Breast epithelium (tissue), 4 donors: ENCODE measurements at places on chromosomes 3 and 15. TPM values are rescaled to one million over a fixed set of nuclear protein-coding genes. Genes with fewer than 3 reads are reported as not detected.

The RLBP1 gene
- not detected for total RNA-seq

The LEKR1 gene
- 2.3 TPM for total RNA-seq

DNA sequence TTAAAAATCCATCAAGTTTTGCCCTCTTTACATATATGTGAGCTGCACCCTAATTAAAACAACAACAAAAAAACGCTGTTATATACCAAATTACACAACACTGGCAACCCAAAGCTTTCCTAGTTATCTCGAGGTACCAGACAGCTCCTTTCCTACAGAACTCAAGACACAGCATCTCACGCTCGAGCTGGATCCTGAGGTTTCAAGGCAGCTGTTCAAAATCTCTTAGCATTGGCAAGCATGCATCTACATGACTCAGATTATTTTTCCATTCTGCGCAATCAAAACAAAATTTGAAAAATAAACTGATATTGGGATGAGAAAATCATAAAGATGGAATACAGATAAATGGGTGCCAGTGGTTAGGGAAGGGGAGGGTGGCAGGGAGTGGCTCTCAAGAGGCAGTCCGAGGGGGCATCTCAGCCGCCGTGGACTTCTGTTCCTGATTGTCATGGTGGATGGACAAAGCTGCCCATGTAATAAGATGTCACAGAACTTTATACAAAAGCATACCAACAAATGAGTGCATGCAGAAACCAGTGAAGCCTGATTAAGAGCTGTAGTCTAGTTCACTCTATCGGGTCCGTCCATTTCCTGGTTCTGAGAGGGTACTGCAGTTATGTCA is 91.5 kb downstream of the ADAMTS17 start:
- H3K36me3 ChIP-seq, result no peaks in the 10 kb centered on the region
- no peaks in the 10 kb centered on the region for H3K27me3 ChIP-seq
- DNase-seq, result no peak

The SLC38A3 gene
- 2.5 TPM for total RNA-seq

- no peak overlapping the region for H3K4me3 ChIP-seq
- H3K27me3 ChIP-seq, result no peaks in the 10 kb centered on the region
- no peaks in the 10 kb centered on the region for H3K36me3 ChIP-seq
- no peak overlapping the region for H3K27ac ChIP-seq
- no peaks in the 10 kb centered on the region for H3K4me1 ChIP-seq
Observed at GRCh38 chr3:43870120-43870519, 179.4 kb downstream of the ABHD5 start.

DNA sequence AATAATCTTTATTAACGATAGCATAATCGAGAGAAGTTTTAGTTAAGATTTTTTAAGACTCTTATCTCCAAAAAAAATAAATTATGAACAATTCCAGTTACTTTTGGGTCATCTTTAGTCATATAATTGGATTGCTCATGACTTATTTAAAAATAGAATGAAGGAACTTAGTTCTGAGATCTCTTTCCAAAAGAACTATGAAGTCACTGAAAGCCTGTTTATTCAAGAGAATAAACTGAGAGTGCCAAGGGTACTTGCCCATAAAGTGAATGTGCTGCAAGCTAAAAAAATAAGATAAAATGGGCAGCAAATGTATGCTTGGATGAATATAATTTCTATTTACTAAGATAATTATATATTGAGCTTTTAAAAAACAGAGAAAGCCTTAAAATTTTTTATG is 176.5 kb upstream of the PLSCR5 start:
- no peaks in the 10 kb centered on the region for H3K27me3 ChIP-seq
- no peaks in the 10 kb centered on the region for H3K36me3 ChIP-seq
- H3K4me3 ChIP-seq, result no peak overlapping the region

DNA sequence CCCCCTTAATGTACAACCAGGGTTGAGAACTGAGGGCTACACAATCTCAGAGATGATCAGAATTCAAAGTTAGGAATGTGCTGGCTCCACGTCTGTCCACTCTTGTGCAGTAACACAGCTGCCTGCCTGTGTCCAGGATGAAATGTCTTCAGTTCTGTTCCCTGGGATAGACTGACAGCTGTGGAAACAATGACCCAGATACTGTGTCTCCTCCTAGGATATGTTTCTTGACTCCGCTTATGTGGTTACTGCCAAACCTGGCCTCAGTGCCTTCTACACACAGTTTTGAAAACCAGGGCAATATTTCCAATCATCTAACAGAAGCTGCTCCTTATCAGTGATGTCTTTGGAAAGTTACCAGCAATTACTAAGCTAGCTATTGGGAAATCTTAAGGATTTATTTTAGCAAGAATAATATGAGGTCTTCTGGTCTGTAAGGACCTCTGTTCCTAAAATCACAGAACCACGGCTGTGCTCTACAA is 67.6 kb downstream of the NOX5 start:
- H3K27me3 ChIP-seq, result no peaks in the 10 kb centered on the region
- no peak for DNase-seq
- no peaks in the 10 kb centered on the region for H3K36me3 ChIP-seq
- H3K4me3 ChIP-seq, result no peak overlapping the region

DNA sequence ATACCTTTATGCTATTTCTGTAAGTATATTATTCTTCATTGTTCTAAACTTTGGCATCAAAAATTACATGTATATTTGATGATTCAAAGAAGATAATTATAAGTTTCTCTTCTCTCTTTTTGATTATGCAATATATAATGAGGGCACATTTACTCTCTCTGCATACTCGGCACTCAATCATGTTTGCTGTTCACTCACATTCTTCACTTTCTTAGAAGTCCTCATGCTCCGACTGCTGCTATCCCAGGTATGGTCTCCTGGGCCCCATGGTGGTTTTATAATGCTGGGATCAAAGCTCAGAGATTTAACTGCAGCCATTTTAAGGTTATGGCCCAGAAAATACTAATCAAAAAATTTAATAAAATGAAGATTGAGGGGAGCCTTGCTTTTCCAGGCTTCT is 529.7 kb upstream of the IL12A start:
- H3K4me3 ChIP-seq, result no peak overlapping the region
- H3K27me3 ChIP-seq, result no peaks in the 10 kb centered on the region
- H3K27ac ChIP-seq, result no peak overlapping the region

The MEIS2 gene
- total RNA-seq, result 18.2 TPM

The CYP8B1 gene
- not detected for total RNA-seq

DNA sequence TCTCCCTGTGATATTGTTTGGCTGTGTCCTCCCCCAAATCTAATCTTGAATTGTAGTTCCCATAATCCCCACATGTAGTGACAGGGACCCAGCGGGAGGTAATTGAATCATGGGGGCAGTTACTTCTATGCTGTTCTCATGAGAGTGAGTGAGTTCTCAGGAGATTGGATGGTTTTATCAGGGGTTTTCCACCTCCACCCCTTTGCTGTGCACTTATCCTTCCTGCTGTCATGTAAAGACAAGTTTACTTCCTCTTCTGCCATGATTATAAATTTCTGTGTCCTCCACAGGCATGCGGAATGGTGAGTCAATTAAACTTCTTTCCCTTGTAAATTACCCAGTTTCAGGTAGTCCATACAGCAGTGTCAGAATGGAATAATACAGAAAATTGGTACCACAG is 24.7 kb downstream of the TUSC7 start:
- H3K27ac ChIP-seq, result no peak overlapping the region
- DNase-seq, result no peak
- H3K4me3 ChIP-seq, result no peak overlapping the region
- no peaks in the 10 kb centered on the region for H3K27me3 ChIP-seq
- no peaks in the 10 kb centered on the region for H3K36me3 ChIP-seq

DNA sequence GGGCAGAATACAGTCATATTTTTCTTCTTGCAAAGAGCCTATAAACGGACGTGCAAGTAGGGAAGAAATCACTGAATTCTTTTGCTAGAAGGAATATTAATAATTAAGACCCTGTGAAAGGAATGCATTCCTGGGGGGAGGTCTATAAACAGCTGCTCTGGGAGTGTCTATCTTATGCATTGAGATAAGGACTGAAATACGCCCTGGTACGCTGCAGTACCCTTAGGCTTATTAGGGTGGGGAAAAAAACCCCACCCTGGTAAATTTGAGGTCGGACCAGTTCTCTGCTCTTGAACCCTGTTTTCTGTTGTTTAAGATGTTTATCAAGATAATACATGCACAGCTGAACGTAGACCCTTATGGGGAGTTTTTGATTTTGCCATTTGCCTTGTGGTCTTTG is 100.0 kb upstream of the KBTBD8 start:
- no peaks in the 10 kb centered on the region for H3K4me1 ChIP-seq
- no peaks in the 10 kb centered on the region for H3K27me3 ChIP-seq
- H3K36me3 ChIP-seq, result no peaks in the 10 kb centered on the region
- DNase-seq, result no peak

DNA sequence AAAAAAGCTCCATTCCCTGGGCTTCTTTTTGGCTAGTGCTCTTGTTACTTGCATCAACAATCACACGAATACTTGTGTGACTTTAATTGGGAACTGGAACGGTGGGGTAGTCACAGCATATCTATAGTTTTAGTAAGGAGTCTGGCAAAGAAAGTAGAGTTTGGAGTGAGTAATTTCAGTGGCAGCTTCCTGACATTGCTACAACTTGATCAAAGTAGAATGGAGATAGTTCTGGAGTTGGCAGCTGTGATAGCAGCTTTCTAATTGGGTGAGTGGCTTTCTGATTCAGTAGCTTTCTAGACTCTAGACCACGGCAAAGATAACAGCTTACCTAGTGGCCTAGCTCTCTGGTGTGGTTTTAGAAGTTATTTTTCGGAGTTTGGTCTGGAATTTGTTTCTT is 475.0 kb downstream of the TUSC7 start:
- H3K4me1 ChIP-seq, result no peaks in the 10 kb centered on the region
- no peak for DNase-seq

- no peaks in the 10 kb centered on the region for H3K27me3 ChIP-seq
- H3K27ac ChIP-seq, result no peak overlapping the region
- no peak overlapping the region for H3K4me3 ChIP-seq
- no peaks in the 10 kb centered on the region for H3K36me3 ChIP-seq
Observed at GRCh38 chr15:53681056-53681455, 78.4 kb downstream of the WDR72 start.

- no peaks in the 10 kb centered on the region for H3K36me3 ChIP-seq
- peak overlapping the region; percentile 28 for H3K27ac ChIP-seq
- no peak overlapping the region for H3K4me3 ChIP-seq
- no peaks in the 10 kb centered on the region for H3K27me3 ChIP-seq
- no peak for DNase-seq
Observed at GRCh38 chr3:30457726-30458125, 148.7 kb upstream of the TGFBR2 start.

- H3K4me3 ChIP-seq, result no peak overlapping the region
- H3K27ac ChIP-seq, result no peak overlapping the region
- H3K27me3 ChIP-seq, result no peaks in the 10 kb centered on the region
- no peak for DNase-seq
- no peaks in the 10 kb centered on the region for H3K4me1 ChIP-seq
Observed at GRCh38 chr3:134939978-134940377, 144.9 kb downstream of the EPHB1 start.

The GRM7 gene
- total RNA-seq, result 1.1 TPM

- no peaks in the 10 kb centered on the region for H3K27me3 ChIP-seq
- H3K4me3 ChIP-seq, result no peak overlapping the region
- no peaks in the 10 kb centered on the region for H3K36me3 ChIP-seq
Observed at GRCh38 chr3:140207541-140207940, 272.6 kb downstream of the CLSTN2 start.

GRCh38 chr3:111690242-111690641 is 95.1 kb upstream of the ZBED2 start:
- H3K4me1 ChIP-seq, result no peaks in the 10 kb centered on the region
- H3K4me3 ChIP-seq, result no peak overlapping the region
- no peaks in the 10 kb centered on the region for H3K27me3 ChIP-seq

- H3K27ac ChIP-seq, result peak overlapping the region; percentile 66
- H3K27me3 ChIP-seq, result no peaks in the 10 kb centered on the region
- H3K4me3 ChIP-seq, result no peak overlapping the region
- peaks cover 4% of the 10 kb centered on the region for H3K4me1 ChIP-seq
- DNase-seq, result peak; percentile 76
- H3K36me3 ChIP-seq, result no peaks in the 10 kb centered on the region
Observed at GRCh38 chr3:189937302-189938127, 183.2 kb downstream of the P3H2 start.

The CPN2 gene
- not detected for total RNA-seq

DNA sequence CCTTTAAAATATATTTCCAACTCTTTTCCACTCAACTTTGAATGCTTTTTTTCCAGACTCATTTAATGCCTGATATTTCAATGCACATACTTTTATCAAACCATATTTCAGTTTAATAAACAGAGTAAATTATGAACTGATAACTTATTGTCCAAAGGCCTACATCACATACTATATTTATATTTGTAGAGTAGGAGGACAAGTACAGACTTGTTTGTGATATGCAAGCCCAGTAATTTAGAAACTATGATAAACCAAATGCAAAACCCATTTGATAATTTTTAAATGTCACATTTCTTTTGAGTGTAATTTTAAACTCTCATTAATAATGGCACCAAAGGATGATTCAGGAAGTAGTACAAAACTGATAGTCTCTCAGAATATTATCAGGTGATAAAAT is 3.3 kb downstream of the RFX7 start:
- H3K4me3 ChIP-seq, result no peak overlapping the region
- no peaks in the 10 kb centered on the region for H3K27me3 ChIP-seq
- no peak for DNase-seq
- no peaks in the 10 kb centered on the region for H3K4me1 ChIP-seq

The BNC1 gene
- 0.48 TPM for total RNA-seq

GRCh38 chr3:8301977-8302735 is 199.5 kb upstream of the LMCD1 start:
- H3K27ac ChIP-seq, result no peak overlapping the region
- H3K4me1 ChIP-seq, result no peaks in the 10 kb centered on the region
- no peaks in the 10 kb centered on the region for H3K27me3 ChIP-seq
- H3K36me3 ChIP-seq, result no peaks in the 10 kb centered on the region
- DNase-seq, result no peak

The MST1R gene
- total RNA-seq, result 0.16 TPM

DNA sequence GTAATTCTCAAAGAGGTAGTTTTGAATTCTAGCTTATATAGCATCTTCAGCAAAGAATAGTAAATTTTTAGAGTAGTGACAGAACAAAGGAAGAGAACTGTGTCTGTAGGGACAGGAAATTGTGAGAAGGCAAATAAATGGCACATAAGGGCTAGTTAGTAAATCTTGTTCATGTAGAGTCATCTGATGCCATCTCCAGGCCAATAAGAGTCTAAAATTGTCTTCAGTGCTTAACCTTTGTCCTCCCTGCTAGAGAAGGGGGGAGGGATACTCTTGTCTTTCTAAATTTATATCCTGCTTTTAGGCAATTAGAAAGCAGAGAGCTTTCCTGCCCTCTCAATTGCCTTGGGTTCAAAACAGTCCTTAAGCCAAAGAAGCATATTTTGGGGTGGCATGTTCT is 87.0 kb upstream of the DNAJC19 start:
- no peak overlapping the region for H3K4me3 ChIP-seq
- no peaks in the 10 kb centered on the region for H3K4me1 ChIP-seq
- H3K27me3 ChIP-seq, result no peaks in the 10 kb centered on the region
- no peak for DNase-seq

DNA sequence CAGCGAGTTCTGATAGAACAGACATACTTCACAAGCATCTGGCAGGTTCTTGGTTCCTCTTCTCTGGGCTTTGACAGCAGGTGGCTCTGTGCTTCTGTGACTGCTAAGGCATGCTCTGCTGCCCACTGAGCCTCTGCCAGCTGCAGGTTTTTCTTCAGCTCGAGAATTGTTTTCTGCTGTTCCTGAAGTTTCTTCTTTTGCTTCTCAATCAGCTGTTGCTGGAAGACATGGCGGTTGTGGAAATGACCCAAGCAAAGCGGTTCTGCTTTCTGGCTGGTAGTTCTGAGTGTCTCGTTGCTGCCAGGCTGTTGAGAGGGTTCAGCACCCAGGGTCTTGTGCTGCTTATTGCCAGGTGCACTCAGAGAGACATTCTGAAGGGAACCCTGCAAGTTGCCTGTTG is 50.8 kb downstream of the CCDC191 start:
- DNase-seq, result no peak
- no peak overlapping the region for H3K27ac ChIP-seq
- H3K4me3 ChIP-seq, result no peak overlapping the region
- H3K27me3 ChIP-seq, result no peaks in the 10 kb centered on the region
- peaks cover 3% of the 10 kb centered on the region for H3K36me3 ChIP-seq
